ENCODE measurements at places on chromosomes 2 and 18.

DNA sequence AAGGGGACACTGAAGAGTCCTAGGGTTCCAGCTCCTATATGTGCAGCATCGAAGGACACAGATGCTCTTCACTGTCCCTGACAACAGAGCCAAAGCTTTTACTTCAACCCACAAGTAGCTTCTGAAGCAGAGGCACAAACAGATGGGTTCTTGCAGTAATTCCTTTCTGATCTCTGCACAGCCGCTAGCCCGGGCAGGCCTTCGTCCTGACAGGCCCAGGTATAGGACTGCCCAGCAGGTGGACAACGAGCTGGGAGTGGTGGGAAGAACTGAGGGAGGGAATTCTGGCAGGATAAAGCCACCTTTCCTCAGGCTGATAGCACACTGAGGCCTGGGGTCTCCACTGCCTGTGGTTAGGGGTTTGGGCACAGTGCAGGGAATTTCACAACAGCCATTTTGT, 94.8 kb downstream of the RHOB start:
- no peak for DNase-seq

GRCh38 chr2:47079515-47080412, 75.3 kb downstream of the STPG4 start:
- DNase-seq = no peak

DNA sequence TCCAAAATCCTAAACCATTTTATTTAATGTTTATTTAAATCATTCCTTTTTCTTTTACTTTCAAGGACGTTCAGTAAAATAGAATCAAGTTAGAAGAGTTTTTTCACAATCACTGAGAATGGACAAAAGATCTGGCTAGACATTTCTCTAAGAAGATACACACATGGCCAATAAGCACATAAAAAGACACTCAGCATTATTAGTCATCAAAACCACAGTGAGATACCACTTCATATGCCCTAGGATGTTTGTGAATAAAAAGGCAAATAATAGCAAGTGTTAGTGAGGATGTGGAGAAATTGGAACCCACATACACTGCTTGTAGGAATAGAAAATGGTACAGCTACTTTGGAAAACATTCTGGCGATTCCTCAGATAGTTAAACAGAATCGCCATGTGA, 76.1 kb downstream of the RHBDD1 start:
- DNase-seq = no peak

DNA sequence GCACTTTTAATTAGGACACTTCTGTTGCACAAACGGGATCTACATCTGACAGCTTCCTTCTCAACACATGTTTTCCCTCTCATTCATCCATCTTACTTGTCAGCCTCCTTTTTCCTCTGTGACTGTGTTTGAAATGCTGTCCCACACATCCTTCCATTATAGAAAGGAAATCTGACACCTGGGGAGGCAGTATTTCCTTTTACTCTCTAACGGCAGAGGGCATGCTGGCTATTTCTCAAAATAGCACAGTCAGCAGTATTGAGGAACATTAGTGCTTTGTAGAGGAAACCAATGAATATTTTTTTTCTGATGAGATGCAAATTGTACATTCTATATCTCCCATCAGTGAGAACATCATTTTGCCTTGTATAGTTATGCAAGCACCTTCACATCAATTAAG, 668.7 kb downstream of the SLC4A3 start:
- DNase-seq = no peak

DNA sequence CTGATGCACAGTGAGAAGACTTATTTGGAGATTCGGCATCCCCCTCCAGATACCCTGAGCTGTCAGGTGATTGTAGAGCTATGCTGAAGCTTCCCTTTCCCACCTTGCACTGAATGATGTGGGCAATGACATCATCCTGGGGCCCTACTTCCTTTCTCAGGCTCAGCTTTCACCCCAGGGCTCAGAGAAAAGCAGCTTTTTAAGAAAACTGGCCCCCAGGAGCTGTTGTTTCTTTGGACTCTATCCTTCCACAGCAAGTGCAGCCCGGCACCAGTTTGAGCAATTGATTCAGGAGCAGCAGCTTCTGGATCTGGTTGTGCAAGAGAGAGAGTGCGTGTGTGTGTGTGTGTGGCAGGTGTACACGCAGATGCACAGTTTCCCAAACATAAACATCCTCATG, 251.3 kb downstream of the ANAPC1 start:
- no peak for DNase-seq

DNA sequence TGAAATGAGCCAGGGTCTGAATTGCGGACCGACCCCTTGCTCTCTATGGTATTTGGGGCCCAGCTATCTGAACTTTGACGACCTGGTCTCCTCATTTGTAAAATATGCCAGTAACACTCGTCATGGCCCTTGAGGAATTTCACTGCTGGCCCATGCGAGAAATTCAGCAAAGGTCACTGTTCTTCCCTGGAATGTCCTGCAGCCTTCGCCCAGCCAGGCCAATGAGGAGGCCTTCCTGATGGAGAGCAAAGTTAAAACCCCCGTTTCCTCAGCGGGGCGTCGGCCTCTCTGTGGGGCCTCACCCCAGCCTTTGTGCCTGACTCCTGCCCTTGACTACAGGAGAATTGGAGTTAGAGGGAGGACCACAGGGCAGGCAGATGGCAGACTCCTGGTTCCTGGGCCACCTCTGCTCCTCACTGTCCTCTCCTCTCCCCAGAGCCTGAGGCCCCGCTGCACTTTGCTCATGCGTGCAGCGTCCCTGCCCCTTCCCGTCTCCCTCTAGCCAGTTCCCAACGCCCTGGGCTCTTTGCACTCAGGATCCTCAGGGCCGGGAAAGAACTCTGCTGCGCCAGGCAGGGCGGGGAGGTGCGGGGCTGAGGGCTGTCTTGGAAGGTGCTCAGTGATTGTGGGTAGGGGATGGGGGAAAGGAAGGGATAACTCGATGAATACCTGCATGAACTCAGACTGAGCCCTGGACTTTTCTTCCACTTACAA, 257.0 kb upstream of the RAB6C start:
- DNase-seq = no peak

DNA sequence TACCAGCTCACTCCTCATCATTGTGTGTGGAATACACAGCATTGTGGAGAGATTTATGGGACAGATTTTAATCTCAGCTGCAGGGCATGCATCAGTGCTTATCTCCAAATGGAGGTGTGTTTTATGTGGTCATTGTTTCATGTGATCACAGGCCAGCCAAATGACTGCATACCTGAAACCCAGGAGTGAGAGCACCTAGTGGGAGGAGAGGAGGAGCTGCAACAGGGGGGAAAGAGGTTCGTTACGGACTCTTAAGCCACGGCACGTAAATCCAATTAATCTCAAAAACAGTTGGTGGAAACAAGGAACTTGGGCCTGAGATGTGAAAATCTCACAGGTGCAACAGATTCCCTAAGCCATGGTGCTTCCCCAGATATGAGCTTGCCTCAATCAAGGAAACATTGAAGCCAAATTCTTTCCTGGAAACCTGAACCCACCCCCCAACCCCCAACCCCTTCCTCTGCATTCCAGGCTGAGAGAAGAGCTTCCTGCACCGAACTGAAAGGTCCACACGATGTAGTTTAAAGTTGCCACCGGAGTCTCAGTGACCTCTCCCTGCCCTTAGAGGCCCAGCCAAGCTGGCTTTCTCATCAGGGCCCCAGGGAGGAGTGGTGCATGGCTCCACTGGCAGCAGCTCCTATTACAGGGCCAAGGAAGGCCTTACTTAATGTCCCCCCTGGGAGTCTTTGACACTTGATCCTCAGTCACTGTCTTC, 167.4 kb downstream of the C1D start:
- DNase-seq = no peak

- no peak for DNase-seq
Observed at GRCh38 chr2:101064868-101065549, 62.9 kb downstream of the RPL31 start.

GRCh38 chr2:142920571-142920970, 43.1 kb downstream of the KYNU start:
- DNase-seq = no peak

GRCh38 chr2:204486805-204487204, 58.5 kb upstream of the PARD3B start:
- no peak for DNase-seq

- no peak for DNase-seq
Observed at GRCh38 chr2:24707143-24707542, 86.0 kb downstream of the PTRHD1 start.

GRCh38 chr18:8750954-8751415, 45.6 kb downstream of the MTCL1 start:
- DNase-seq = no peak

- no peak for DNase-seq
Observed at GRCh38 chr2:99481527-99481926, 8.3 kb downstream of the REV1 start.

DNA sequence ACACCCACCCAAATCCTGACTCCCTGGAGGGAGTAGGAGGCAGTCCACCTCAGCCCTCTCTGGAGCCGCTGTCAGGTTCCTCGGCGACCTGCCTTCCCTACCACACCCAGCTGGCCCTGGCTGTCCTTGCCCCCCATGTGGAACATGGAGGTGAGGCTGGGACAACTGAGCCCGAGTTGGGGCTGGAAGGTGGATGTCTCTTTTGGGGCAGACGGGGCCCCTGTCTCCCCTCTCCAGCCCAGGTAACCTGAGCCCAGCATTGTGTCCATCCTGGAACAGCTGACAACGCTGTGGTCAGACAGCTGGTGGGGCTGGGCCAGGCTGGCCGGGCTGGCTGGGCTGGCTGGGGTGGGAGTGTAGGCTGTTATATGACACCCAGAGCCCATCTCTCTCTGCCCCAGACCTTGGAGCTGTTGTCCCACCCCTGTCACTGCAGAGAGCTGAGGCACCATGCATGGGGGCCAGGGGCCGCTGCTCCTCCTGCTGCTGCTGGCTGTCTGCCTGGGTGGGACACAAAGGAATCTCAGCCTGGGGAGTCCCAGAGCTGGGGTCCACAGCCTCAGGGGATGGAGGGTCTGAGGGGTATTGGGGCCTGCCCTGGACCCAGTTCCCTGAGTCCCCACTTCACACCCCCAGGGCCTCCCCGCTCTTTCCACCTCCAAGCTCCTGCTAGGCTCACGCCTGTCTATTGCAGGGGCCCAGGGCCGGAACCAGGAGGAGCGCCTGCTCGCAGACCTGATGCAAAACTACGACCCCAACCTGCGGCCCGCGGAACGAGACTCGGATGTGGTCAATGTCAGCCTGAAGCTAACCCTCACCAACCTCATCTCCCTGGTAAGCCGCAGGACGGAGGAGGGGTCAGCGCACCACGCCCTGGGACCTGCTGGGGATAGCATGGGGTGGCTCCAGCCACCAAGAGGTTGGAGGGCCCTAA, at the start of gene CHRNG:
TSS of gene CHRNG (plus strand) at position 395 of the 934 bp plus-strand sequence. CDS start at position 451, 56 bp downstream.
- DNase-seq = no peak

DNA sequence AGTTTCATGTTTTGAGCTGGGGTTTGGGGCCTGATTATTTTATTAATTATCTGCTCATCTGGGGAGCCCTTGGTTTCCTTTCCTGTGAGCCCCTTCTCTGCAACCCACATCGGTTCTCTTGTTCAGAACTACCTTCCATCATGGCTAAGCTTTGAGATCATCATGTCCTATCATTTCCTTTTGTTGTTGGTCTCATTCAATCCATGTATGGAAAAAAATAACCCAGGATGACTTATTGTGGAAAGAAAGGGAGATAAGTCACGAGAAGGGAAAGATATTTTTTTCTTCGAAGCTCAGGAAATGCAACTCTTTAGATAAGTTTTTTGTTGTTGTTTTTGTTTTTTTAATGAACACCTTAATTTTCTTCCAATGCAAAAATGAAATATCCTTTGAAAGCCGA, 43.7 kb downstream of the EHD3 start:
- no peak for DNase-seq

DNA sequence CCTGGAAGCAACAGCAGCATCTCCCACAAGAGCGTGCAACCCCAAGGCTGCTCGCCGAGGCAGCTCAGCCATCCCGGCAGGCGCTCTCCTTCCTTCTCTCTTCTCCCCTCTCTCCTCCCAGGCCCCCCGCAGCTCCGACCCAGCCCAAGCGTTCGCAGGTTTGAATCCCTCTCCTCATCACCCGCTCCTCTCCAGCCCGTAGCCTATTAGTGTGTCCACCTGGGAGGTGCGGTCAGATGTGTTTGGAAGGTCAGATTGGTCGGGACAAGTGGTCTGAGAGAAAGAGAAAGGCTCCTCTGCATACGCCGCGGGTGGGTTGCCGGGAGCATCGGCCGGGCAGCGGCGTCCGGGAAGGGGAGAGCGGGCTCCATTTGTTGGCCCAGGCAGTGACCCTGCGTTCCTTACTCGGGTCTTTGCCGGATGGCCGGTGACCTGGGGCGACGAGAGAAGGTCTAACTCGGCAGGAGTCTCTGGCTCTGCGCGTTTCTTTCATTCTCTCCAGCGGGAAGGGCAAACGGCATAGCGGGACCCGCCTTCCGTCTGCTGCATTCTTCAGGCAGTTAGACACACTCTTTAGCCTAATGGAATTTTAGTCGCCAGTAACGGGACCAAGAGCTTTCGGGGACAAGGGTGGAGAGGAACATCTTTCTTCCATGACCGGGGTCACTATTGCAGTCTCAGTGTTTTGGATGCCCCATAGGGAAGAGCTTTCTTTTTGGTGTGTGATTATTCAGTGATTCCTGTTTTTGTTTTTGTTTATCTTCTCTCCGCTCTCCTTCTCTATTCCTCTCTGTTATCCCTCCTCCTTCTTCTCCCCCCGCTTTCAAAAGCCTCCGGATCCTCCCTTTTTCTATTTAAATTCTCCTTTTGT, 1.1 kb upstream of the TMEFF2 start:
- no peak for DNase-seq
